ENCODE measurements at places on chromosomes 7 and 10.
A peak's percentile ranks its signal among the peaks of the same experiment; 100 is the strongest.

DNA sequence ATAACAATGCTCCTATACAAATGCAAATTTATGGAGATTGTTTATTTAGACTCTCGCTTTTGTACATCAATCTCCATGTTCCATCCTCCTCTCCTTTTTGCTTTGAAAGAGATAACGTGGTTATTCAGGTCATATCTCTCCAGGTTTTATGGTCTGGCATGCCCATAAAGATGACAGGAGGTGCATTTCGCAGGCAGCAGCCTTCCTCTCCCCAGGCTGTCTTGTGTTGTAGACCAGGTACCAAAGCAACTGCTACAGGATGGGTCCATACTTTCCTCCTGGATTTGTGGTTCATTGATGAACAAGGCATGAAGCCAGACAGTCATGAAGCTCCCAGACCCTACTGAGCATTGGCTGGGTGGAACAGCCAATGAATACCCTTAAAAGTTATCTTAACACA is 400.2 kb upstream of the NPVF start:
- no peak for DNase-seq

DNA sequence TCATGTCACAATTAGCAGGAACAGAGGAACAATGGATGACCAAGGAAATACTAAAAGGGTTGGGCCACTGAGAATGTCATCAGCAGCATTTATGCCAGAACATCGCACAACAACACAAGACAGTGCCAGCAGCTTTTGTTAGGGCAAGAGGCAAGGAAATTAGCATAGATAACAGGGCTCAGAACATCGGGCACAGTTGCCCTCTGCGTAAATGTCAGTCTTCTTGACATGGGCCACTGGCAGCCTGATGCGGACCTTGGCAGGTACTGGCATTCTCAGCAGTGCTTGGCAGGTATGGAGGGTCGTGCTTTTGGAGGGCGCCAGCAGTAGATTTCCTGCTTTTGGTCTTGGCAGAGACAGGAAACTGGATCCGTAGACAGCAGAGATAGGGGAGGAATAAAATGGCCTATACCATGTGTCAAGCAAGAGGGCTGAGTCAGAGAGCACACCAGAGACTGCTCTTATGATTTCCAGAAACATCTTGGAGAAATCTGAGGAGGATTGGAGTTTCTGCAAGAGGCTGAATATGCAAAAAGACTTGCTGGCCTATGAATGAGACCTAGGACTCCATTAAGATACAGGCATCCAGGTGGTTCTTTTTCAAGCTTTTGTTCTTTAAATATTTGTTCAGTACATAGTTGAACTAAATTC is 371.5 kb upstream of the MTPN start:
- peak; percentile 33 for DNase-seq

GRCh38 chr7:148045521-148045920 is 545.0 kb upstream of the C7orf33 start:
- no peak for DNase-seq

DNA sequence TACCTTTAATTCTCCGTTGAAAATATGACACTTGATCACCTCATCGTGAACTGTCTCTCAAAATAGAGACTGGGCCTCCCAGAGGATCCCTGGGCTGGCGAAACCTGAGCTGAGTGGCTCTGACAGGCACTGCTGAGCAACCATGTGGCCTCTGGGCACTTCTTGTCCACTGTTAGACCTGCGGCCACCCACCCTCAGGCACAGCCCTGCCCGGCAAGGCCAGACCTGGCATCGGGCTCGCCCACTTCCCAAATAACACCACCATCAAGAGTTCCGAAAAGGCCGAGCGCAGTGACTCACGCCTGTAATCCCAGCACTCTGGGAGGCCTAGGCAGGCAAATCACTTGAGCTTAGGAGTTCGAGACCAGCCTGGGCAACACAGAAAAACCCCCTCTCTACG is 82.5 kb downstream of the COBL start:
- no peak for DNase-seq

- peak; percentile 8 for DNase-seq
Observed at GRCh38 chr10:114115661-114116445, 58.1 kb downstream of the CCDC186 start.

- DNase-seq = no peak
Observed at GRCh38 chr7:136685501-136686173, 182.8 kb upstream of the CHRM2 start.

DNA sequence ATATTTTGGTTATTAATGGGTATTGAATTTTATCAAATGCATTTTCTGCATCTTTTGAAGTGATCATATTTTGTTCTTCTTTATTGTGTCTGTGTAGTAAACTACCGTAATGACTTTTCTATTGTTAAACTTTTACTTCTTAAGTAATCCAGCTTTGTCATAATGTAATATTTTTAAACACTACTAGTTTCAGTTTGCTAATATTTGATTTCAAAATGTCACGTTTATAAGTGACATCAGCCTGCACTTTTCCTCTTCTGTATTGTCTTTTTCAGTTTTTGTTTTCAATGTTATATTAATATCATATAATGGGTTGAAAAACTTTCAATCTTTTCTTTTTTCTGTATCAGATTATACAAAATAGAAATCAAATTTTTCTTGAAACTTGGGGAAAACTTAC is 71.6 kb upstream of the ANKRD1 start:
- DNase-seq = no peak

DNA sequence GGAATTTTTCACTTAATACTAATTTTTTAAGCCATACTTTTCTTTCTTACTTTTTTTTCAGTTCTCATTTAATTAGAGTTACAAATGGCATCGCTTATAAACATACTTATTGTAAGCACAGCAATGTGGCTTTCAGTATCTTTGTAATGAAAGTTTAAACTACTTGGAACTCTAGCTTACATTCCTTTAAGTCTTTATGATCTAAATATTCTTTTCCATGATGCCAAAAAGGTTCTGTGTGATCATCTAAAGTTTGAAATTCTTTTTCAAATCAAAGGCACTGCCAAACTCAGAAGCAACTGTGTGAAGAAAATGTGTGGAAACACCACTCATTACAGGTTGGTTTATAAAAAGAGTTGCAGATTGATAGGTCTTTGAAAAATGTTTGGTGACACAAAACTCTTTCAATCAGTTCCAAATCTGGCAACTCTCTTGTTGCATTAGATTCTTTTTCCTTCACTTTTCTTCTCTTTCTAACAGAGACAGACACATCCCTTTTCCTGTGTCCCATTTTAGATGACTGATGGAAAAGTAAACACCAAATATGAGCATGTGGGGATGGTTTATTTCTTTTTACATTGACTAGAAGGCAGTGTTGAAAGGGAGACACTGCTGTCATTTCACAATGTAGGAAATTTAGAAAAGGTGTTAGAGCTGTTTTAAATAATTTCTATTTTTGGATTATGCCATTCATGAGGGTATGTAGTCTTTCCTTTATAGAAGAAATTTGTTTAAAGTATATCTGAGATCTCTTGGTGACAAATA is 392.3 kb downstream of the SUGCT start:
- no peak for DNase-seq

DNA sequence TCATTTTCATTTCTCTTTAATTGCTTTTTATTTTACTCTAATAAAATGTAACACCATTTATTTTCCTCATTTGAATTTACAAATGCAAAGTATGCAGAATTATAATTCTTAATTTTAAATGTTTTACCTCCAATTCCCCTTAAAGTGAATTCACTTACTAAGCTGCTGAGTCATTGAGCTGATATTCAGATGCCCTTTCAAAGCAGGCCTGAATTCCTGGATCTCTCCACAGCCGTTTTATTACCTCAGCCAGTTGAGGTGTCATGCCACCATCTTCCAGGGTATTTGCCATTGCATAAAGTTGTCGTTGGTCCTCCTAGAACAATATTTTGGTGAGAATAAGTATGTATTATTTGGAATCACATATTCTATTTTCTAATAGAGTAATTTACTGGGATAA is 33.2 kb downstream of the GNAT3 start:
- DNase-seq = no peak

DNA sequence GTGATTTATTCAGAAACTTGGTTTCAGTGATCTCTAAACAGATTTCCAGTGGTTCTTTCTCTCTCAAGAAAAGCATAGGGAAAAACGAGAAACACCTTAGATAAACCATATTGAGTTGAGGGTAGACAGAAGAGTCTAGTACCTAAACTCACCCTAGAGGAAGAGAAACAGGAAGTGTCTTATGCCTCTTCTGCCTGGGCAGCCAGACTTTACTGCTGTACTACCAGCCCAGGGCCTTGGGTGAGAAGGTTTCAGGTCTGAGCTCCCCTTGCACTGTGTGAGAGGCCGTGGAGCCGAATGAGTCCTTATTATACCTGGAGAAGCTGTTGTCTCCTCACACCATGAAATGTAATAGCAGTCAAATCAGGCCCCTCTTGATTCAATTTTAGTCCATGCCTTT is 18.2 kb downstream of the HIF1AN start:
- DNase-seq = no peak

DNA sequence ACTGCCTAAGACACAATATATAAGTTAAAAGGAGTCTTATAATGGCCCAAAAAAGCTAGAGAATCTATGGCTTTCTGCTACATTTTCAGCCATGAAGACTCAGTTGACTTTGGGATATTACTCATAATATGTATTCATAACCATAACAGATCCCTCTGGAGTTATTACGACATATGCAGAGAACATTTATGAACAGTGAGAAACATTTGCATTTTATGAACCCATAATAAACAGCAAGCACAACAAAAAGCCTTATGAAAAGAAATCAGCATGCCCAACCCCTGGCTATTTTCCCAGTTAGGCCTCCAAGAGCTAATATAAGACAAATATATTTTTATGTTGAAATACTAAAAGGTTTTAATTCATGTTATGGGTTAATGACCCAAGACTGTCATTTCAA is 52.4 kb downstream of the ARMH3 start:
- no peak for DNase-seq

- DNase-seq = no peak
Observed at GRCh38 chr7:100893910-100894721, 1.6 kb downstream of the ACHE start.

DNA sequence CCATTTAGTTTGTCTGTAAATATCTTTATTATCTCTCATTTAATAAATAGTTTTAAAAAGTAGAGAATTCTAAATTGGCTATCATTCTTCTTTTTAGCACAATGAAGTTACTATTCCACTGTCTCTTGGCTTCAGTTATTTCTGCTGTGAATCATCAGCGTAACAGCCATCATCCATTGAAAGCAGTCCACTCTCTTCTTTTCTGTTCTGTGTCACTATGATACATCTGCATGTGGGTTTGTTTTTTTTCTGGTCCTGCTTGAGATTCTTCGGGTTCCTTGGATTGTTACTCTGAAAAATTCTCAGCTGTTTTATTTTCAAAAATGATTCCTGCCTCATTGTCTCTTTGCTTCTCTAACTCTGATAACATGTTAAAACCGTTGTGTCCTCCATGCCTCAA is 52.5 kb downstream of the CSGALNACT2 start:
- DNase-seq = no peak

DNA sequence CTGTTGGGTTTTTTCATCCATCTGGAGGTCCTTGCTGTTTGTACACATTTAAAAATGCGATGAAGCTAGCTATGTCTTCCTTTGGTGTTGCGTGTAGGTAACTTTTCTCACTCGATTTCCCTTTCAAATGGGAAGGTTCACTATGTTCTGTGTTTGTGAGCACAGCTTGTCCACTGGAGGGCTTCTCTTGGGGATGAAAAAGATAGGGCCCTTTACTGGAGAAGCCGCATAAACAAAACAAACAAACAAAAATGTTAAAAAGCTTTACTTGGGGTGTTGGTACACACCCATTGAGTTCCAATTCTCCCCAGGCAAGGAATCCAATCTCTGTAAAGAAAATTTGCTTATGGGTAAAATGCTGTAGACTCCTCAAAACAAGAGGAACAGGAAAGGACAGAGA is 23.4 kb downstream of the CYTH3 start:
- no peak for DNase-seq

GRCh38 chr7:122965306-122965705 is 30.2 kb downstream of the TAS2R16 start:
- no peak for DNase-seq

DNA sequence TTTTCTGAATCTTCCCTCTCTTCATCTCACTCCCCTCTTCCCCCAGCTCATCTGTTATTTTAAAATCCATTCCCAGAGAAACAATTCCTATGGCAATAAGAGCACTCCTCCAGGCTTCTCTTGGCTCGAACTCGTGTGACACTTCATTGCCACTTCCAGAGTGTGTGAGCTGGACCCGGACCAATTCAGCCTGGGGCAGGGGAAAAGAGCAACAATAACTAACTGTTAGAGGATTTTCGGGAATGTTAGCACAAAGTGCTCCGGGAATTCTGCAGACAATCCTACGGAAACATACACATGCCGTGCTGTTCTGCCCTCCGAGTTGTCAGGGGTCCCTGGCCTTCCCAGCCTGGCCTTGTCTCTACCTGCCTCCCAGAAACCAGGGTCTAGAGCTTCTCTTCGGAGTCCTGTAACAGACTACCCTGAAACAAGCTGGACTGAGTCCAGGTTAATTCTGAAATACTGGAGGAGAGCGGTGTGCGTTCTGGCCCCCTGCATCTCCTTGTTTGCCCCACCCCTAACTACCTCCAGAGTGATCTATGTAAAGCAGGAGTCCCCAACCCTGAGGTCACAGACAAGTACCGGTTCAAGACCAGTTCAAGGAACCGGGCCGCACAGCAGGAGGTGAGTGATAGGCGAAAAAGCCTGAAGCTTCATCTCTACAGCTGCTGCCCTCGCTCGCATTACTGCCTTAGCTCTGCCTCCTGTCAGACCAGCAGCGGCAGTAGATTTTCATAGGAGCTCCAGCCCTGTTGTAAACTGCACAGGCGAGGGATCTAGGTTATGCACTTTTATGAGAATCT is 11.3 kb downstream of the COL26A1 start:
- DNase-seq = peak; percentile 54

GRCh38 chr10:24235471-24235870 is 26.5 kb downstream of the KIAA1217 start:
- peak; percentile 85 for DNase-seq

GRCh38 chr7:150734254-150734653 is 3.0 kb upstream of the GIMAP5 start:
- DNase-seq = no peak

DNA sequence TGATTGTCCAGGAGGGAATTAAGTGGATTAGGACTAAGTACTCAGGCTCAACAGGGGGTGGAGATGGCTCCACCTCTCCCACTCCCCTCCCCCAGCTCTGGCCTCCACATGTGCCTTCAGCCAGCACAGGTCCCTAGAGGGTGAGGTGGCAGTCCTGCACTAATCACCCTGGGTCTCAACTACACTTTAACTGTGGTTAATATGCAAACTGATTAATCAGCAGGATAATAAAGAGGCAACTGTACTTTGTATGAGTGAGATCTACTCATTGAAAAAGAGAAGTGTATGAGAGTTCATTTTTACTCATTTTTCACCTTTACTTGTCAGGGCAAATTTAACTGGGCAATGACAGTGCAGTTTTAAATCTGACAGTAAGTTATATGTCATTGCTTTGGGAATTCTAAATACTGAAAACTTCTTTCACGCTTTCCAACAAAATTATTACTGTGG is 223.8 kb upstream of the CCDC6 start:
- DNase-seq = no peak

All from umbilical cord (tissue), 2 donors.